ENCODE measurements at places on chromosomes 12 and 14.
A peak's percentile ranks its signal among the peaks of the same experiment; 100 is the strongest.

DNA sequence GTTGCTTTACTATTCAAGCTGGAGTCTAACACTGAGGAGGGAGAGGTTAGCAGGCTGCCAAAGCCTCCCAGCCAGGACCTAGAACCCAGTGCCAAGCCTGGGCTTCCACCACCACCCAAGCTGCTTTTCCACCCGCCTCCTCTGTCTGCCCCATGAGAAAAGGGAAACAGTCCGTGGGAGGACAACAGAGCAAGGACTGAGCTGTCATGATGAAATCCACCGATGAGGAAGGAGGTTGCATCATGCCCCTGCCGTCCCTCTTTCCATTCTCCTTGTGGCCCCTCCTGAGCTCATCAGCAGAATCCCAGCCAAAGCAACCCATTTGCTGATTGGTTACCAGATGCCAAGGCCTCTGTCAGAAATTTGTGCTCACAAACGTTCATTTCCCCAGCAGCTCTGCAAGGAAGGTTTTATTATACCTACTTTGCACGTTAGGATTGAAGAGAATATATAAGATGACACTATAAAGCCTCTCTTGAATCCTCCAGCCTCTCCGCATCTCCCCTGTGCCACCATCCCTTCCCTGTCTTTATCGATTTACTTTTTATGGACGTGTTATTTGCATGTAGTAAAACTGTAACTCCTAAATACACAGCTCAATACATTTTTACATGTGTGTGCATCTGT lies 6.3 kb upstream of the SERPINA1 start:
- peak; percentile 60 for DNase-seq

DNA sequence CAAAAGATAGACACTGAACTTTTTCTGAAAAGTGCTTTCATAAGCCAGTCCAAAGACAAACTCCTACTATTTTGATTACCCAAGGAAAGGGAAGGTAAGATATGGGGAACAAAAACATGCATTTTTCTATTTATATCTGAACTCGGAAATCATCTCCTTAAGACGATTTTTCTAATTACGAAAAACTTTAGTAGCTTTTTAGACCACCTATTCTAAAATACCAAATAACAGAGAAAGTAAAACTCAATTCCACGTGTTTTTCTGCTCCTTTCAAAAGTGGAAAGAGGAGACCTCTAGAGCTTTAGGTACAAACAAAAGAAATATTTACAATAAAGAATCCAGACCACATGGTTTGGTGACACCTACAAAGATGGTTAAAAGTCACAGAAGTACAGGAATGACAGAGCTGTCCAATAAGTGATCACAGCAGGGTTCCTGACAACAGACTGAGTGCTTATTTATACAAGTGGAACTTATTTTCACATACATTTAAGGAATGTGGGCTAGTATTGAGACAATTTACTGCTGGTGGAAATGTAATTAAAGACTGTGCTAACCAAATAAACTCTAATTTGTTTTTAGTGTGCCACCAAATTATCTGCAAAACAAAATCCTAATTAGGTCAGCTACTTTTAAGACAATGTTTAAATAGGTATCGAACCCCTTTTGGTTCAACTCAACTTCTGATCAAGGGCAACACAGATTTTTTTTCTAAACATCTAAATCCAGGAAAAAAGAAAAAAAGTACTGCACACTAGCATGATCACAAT lies 2.4 kb downstream of the LRIG3 start:
- no peak for DNase-seq

GRCh38 chr14:92733007-92733406 lies 15.4 kb downstream of the LGMN start:
- no peak for DNase-seq

DNA sequence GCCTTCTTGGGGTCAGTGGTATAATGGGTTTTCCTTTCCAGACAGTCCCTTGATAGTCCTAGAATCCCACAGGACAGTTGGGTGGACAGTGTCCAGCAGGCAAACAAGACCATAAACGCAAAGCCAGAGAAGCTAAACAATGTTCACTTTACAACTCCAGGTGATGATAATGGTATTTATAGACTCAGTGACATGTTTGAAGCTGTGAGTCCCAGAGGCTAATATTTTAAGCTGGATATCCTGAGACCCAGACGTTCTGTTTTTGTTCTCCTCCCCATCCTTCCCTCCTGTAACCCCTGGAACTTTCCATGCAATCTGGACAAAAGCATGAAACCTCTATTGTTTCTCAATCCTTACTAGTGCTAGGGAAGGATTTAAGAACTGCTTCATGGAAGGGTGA lies 121.0 kb downstream of the ZFP36L1 start:
- DNase-seq = no peak

GRCh38 chr12:32265456-32265855 lies 133.9 kb upstream of the FGD4 start:
- no peak for DNase-seq

DNA sequence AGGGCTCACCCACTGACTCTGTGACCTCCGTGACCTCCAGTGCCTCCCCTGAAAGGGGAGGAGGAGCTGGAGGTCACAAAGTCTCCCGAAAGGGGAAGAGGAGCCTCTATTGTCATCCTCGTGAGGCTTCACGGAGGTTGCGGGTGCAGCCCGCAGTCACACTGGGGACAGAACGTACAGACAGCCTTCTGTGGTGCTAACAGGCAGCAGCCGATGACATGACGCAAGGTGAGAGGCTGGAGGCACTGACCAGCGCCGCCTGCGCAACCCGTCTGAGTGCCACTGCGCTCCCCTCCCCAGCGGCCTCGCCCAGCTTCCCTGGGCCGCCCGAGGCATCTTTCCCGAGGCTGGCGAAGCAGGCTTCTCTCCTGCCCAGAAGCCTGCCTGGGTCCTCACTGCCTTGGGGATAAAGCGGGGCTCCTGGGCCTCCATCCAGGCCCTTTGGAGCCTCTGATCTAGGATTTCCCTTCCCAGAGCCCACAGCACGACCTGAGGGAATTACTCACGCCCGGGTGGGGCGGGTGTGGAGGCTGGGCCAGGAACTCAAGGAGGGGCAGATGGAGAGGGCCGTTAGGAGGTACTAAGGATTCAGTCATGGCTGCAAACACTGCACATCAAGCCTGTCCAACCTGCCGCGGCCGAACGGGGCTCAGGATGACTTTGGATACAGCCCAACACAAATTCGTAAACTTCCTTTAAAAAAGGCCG lies 12.3 kb upstream of the LBHD2 start:
- peak; percentile 64 for DNase-seq

DNA sequence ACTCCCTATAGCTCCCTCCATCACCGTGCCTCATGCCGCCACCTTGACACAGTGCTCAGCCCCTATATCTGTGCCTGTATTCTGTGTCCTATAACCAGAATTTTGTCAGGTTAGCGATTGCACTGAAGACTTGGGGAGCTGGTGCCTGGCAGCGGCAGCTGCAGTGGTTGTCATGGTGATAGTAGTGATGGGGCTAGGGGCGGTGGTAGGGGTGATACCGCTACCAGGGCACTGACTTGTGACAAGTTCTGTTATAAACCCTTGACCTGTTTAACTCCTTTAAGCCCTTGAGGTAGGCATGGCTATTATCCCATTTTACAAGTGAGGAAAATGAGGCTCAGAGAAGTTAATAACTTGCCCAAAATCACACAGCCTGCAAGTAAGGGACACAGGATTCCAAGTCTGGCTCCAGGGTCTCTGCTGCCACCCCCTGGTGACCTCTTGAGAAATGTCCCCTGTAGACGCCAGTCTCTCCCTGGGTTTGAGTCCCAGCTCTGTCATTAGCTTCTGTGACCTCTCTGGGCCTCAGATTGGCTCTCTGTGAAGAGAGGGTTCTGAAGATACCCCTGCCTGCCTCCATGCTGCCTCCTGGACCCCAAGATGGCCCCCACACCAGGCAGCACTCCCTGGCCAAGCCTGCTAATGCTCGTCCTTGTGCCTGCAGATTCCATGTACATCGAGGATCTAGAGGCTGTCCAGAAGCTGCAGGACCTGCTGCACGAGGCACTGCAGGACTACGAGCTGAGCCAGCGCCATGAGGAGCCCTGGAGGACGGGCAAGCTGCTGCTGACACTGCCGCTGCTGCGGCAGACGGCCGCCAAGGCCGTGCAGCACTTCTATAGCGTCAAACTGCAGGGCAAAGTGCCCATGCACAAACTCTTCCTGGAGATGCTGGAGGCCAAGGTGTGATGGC lies 121.9 kb downstream of the ESRRB start:
- no peak for DNase-seq

DNA sequence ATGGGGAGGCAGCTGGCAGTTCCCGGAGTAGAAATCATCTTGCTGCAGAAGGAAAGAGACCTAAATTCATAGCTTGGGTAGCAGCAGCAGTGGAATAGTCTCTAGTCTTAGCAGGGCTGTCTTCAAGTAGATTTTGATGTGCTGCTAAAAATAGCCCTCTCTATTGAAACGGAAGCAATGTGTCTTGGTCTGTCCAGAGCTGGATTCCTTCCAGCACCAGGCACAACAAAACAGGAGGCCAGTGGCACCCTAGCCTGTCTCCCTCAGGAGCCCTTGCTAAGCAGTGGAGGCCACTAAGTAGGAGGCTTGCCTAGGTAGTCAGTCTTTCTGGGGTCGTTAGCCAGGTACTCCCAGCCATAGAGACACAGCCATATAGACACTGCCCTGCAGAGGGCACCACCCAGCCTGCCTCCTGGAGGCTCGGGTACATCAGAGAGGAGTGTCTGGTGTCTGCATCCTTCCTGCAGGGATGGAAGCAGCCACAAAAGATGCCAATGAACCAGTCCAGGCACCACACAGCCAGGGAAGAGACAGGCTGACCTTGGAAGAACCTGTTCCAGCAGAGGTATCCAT lies 97.5 kb downstream of the CRACR2A start:
- DNase-seq = peak; percentile 19

DNA sequence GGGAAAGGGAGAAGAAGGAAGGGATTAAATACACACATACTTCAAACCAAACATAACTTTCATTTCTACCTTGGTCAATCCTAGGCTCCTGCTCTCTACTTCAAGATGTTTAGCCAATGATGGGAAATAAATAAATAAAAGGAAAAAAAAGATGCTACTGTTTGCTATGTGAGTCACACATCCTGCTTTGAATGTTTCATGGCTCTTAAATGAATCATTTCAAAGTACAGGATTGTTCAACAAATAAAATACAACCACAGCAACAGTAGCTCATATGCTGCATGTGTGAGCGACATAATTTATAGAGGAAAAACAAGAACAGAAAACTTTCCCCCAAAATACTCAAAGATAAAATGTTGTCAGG lies 54.3 kb upstream of the NPFF start:
- DNase-seq = no peak

- DNase-seq = peak; percentile 53
These were observed 814 bp downstream of the ANKRD13A start for GRCh38 chr12:109999983-110000505.

DNA sequence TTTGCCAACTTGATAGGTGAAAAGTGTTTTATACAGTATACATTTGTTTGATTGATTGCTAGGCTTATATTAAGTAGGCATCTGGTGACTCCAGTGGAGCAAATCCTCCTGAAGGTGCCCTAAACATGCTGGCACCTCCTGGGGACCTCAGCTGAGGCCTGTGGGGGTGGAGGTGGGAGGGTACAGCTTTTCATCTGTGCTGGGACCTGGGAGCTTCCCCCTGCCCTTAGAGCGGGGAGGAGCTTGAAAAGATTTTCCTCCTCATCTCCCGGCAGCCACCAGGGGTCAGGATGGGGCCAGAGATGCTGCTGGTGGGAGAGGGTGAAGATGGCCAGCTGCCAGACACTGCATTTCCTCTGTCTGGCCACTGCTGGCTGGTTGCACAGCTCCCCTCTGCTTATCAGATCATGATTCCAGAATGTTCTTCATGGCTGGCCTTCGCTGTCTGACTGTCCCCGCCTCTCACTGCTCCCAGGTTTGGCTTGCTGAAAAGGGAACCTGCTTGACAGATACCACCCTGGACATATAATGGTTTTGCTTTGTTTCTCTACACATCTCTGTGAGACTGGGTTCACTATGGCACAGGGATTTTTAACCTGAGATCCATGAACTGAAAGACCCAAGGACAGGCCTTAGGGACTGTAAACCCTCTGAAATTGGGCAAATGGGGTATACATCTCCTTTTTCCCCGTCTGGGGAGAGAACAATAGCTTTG lies 10.5 kb upstream of the JPH4 start:
- DNase-seq = peak; percentile 87

DNA sequence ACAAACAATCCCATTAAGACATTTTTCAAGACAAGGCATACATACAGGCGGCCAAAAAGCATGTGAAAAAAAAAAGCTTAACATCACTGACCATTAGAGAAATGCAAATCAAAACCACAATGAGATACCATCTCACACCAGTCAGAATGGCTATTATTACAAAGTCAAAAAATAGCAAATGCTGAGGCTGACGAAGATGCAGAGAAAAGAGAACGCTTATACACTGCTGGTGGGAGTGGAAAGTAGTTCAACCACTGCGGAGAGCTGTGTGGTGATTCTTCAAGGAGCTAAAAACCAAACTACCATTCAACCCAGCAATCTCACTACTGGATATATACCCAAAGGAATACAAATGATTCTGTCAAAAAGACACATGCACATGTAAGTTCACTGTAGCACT lies 216.7 kb downstream of the FOXG1 start:
- no peak for DNase-seq

- peak; percentile 80 for DNase-seq
These were observed 142.8 kb downstream of the SLC8A3 start for GRCh38 chr14:70045844-70046535.

- DNase-seq = no peak
These were observed 323.0 kb downstream of the FLRT2 start for GRCh38 chr14:85852906-85853305.

- peak; percentile 79 for DNase-seq
These were observed 636 bp downstream of the GOLGA3 start for GRCh38 chr12:132827763-132828703.

DNA sequence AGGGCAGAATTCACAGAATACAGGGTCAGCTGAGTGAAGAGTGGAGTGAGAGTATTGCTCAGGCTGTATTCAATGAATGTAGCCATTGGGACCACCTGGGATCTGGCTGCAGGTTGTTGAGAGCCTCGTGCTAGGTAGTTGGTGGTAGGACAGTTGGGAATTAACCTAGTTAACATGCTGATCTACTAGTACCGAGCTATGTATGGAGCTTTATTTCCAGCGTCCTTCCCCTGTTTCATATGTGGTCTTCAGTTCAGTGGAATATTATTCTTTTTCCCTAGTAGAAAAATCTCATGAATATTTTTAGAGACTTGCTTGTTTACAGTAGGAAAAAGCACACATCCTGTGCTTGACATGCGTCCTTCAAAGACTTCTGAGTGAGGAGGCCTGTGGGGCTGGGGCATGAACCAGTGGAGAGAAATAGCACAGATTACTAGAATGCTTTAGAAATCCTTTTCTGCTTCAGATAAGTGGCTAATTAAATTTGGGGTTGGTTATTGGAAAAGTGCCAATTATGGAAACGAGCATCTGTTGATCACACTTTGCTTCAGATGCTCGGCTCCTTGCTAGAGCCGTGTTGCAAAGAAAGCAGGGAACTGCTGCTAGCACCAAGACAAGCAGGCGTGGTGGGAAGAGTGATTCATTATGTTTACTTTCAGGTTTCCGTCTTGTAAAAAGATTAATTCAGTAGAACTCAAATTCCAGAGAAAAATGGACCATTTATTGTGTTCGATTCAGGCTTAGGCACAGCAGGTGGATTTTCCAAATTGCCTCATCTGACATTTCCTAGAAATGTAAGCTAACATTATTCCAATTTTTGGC lies 53.6 kb downstream of the ARF6 start:
- no peak for DNase-seq

Data from mucosa of descending colon (tissue), 3 donors.